Fibroblast of skin of scalp (primary cell): ENCODE measurements at places on chromosomes 16 and 17.

- no peak for DNase-seq
These were observed 59.9 kb downstream of the WNT3 start for GRCh38 chr17:46758614-46759013.

DNA sequence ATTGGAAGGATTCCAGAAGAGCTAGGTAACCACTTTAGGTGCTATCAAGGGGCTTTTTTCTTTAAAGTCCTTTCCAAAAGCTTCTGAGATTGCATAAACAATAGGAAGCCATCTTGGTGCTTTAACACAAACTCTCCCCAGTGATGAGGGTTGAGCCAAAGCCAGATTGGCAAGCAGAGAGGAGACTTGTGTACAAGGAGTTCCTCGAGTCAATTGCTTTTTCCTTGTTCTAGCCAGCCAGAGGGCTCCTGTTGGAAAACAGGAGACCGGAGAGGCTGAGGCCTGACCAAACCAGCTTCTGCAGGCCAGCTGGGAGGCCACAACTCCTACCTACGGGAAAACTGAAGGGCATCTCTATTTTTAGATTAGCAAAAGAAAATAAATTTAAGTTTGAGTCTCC lies 46.5 kb downstream of the MAPT start:
- no peak for DNase-seq

DNA sequence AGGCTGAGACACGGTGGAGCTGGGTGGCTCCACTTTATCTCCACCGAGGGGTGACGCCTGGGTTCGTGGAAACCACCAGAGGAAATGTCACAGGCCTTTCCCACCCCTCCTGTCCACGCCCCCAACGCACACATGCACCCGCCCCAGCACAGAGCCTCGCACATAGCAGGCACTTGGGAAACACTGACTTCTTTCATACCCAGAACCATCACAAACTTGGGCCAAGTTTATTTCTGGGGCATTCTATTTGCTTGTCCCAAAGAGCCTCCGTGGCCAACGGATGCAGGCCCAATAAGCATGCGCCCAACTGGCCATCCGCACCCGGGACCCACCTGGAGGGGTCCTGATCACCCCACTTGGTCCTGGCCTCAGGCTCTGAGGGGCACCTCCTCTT lies 3.3 kb downstream of the BCAR1 start:
- DNase-seq: no peak

GRCh38 chr17:33942414-33942813 lies 312.7 kb upstream of the CCL2 start:
- DNase-seq: no peak

GRCh38 chr17:75116737-75117136 lies 7.0 kb downstream of the ARMC7 start:
- DNase-seq: no peak

GRCh38 chr17:13788385-13788784 lies 186.7 kb upstream of the HS3ST3A1 start:
- DNase-seq: no peak
